ENCODE measurements at places on chromosomes 2 and 18.

GRCh38 chr18:3538954-3539617 lies 89.1 kb downstream of the TGIF1 start:
- DNase-seq: peak; percentile 42

DNA sequence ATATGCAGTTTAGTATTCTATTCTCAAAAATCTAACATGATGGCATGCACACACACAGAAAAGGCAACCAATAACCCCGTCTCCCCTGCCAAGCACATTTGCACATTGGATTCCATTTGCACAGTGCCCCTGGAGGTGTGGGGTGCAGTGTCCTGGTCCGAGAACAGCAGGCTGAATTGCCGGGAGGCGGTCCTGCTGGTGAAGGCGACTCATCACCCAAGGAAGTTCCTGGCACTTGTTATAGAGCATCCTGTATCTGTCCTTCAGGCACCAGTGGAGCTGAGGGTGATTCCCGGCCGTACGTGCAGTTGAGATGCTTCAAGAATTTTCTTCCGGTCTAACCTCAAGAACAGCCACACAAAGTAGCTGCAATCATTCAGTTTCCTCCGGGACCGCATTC lies 73.0 kb upstream of the RAB12 start:
- no peak for DNase-seq

GRCh38 chr2:27262379-27263286 lies at the start of gene SLC30A3:
SLC30A3 (minus strand) TSS chr2:27263047; CDS start chr2:27262906, 141 bp downstream.
- peak; percentile 54 for DNase-seq

- no peak for DNase-seq
Measured at GRCh38 chr2:29733965-29734364, 187.4 kb downstream of the ALK start.

GRCh38 chr2:239222706-239223309 lies 178.0 kb downstream of the HDAC4 start:
- no peak for DNase-seq

- DNase-seq: no peak
Measured at GRCh38 chr2:75100801-75101151, 98.5 kb downstream of the TACR1 start.

GRCh38 chr18:44893966-44894365 lies 213.3 kb downstream of the SETBP1 start:
- DNase-seq: no peak

DNA sequence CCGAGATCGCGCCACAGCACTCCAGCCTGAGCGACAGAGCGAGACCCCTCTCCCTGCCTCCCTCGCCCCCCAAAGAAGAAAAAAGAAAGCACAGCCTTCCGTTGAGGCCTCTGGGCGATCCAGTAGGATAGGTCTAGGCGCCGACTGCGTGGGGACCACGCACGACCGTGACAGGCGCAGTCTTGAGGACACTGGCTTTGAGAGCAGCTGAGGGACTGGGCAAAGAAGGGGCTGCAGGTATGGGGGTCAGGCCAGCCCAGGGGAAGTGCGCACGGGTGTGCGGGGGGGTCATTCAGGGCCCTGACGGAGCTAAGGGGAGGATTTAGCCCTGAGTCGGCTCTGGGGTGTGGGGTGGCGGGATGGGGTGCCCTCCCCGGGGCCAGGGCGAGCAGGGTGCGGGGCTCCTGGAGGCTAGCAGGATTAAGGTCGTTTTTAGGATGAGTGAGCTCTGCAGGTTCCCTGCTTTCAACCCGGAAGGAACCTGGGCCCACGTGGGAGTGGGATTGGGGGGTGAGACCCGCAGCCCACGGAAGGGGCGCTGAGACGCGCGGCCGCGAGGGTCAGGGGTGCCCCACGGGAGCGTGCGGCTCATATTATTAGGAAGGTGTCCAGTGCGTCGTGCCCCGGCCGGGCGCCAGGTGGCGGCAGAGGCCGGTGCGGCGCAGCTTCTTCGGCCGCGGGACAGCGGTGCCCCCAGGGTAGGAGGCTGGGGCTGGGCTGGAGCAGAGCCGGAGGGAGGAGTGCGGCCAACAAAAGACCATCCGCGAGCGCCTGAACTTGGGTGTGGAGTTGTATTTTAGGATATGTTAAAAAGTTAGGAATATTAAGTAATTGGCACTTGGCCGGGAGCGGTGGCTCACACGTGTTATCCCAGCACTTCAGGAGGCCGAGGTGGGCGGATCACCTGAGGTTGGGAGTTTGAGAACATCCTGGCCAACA lies 20.5 kb upstream of the ZNF236 start:
- DNase-seq: peak; percentile 63
